ENCODE measurements at places on chromosomes 3 and 15. TPM values are rescaled to one million over a fixed set of nuclear protein-coding genes. Genes with fewer than 3 reads are reported as not detected.

The CYP1A1 gene
- 0.47 TPM for total RNA-seq

The FANCD2 gene
- total RNA-seq = 5.6 TPM

The SPATA12 gene
- not detected for total RNA-seq

The EMC7 gene
- 21.2 TPM for total RNA-seq

The KLHL6 gene
- 1.1 TPM for total RNA-seq

GRCh38 chr3:53181024-53181371, 20.0 kb downstream of the PRKCD start:
- DNase-seq = no peak

GRCh38 chr15:31814082-31814481, 216.2 kb upstream of the CHRNA7 start:
- DNase-seq = no peak

- DNase-seq = peak; percentile 0
These were observed 681.3 kb downstream of the ROBO1 start for GRCh38 chr3:79086514-79086913.

- DNase-seq = no peak
These were observed 938.3 kb upstream of the ALCAM start for GRCh38 chr3:104428337-104428925.

GRCh38 chr3:29610781-29611180, 329.9 kb downstream of the RBMS3 start:
- no peak for DNase-seq

DNA sequence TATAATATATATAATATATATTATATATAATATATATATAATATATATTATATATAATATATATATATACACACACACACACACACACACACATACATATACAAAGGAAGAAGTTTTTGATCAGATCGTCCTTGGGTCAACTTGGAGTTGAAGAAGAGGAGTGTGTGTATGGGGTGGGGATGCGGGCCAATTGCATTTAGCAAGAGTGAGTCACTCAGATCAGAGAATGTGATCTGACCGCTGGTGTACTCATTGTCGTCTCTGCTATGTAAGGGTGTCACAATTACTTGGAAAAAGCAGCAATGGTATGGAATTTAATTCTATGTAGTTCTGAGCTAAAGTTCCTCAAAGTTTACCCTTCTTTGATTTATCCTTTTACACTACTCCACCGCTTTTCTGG, 4.6 kb upstream of the VGLL3 start:
- no peak for DNase-seq
